ENCODE measurements at places on chromosomes 6 and 20.
A peak's percentile ranks its signal among the peaks of the same experiment; 100 is the strongest.

DNA sequence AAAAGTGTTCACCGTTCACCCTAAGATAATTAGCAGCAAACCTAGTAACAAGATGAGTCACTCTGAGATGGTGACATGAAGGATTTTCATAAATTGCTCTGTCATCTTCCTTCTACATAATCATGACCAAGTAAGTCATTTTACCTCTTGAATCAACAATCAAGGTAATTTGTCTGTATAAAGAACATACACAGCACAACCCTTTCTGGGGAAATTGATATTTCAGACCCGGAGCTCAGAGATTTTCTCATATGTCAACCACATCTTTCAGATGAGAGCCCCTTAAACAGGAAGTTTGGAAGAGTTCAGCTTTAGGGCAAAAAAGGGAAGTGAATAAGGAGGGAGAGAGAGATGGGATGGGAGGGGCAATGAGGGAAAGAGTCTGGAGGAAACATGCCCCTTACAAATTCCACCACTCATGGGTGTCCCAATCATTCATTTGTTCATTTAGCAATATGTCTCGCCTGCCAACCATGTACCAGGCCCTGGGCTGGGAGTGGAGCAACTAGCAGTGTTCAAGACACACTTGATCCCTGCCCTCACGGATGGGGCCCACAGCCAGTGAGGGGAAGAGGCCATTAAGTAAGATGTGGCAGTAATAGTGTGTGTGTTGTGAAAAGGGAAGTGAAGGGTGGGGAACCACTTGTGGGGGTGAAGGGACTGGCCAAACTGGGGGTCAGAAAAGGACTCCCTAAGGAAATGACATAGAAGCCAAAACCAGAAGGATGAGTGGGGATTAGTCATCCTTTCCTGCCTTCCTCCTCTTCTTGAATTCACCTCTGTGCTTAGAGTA, 190.9 kb downstream of the MAFB start:
- DNase-seq = no peak

DNA sequence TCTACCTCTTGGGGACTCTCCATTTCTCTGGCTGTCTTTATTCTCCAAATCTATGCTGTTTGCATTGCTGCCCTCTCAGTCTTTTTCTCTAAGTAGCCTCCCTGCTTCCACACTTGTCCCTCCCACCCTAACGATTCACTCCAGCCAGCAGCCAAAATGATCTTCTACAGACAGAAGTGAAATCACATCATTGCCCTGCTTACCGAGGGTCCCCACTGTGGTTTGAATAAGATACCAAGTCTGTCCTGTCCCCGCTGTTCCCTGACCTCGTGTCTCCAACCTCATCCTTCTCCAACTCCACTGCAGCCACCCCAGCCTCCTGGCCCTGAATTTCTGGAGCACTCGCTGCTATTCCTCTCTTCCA, 11.5 kb upstream of the OCSTAMP start:
- DNase-seq = no peak

DNA sequence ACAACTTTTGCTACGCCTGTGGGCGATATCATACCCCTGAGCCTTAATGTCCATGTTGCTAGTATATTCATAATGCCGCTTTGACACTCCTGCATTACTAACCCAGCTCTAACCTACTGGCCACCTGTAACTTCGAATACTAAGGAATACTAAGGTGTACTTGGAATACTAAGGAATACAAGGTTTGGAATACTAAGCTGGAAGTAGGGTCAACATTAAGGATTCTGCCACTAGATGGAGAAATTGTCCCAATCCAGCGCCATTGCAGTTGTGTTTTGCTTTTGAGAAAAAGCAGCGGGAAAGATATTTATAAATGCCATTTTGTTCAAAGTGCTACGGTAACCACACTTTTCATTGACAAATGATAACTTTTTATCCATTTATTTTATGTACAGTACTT, 10.7 kb downstream of the TBXT start:
- no peak for DNase-seq

- no peak for DNase-seq
Observed at GRCh38 chr20:35776513-35777101, 4.8 kb downstream of the PHF20 start.

- no peak for DNase-seq
Observed at GRCh38 chr6:67680297-67680932, 954.7 kb upstream of the ADGRB3 start.

DNA sequence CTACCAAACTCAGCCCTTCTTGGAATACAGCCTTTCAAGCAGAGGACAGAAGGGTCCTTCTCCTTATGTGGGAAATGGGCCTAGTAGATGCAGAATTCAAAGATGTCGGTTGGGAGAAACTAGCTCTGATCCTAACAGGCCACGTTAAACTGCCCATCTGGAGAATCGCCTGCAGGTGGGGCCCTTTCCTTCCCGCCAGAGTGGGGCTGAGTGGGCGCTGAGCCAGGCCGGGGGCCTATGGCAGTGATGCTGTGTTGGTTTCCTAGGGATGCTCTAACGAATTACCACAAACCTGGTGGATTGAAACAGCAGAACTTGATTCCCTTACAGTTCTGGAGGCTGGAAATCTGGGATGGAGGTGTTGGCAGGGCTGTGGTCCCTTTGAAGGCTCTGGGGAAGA, 9.1 kb downstream of the MAPK13 start:
- DNase-seq = peak; percentile 89

DNA sequence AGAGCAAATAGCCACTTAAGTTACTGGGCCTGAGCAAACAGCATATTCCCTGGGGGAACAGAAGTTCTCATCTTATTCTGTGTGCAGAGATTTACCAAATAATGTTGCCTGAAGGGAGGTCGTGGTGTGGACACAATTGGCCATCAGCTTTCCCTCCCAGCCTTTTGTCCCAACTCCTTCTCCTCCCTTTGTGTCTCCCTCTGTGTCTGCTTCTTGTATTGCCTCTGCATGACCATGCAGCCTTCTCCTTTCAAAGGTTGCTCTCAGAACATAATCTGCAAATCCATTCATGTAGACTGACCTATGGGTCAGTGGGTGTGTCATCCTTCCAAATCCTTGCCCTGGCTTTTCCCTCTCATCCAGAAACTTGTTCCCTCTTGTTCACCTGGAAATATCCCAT, 150.3 kb upstream of the INSM1 start:
- DNase-seq = no peak

DNA sequence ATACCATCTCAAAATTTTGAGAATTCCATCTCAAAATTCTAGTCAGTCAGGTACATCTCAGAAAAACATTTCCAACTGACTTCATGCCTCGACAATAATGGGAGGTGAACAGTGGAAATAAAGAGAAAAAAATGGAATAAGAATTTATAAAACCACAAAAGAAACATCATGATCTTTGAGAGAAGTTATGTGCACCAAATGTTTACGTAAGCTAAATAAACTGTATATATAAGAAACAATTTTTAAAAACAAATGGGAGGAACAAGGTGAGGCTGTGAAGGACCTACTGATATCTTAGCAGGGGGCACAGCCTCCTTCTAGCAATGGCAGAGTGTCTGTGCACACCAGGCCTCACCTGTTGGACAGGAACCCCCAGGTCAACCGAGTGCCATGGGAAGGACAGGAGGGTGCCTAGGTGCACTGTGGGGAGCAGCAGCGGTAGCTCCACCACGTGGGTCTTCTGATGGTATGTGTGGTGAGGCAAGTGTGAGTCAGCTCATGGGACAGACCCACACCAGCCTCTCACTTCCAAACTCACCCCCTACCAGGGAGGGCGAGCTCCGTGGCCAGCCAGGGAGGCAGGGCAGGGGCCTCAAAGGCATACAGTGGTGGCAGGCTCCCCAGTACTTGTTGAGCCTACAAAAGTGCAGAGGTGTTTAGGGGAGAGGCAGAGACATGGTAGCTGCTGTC, 23.2 kb downstream of the DIDO1 start:
- DNase-seq = no peak

GRCh38 chr6:137927777-137928218, 60.7 kb downstream of the TNFAIP3 start:
- no peak for DNase-seq

DNA sequence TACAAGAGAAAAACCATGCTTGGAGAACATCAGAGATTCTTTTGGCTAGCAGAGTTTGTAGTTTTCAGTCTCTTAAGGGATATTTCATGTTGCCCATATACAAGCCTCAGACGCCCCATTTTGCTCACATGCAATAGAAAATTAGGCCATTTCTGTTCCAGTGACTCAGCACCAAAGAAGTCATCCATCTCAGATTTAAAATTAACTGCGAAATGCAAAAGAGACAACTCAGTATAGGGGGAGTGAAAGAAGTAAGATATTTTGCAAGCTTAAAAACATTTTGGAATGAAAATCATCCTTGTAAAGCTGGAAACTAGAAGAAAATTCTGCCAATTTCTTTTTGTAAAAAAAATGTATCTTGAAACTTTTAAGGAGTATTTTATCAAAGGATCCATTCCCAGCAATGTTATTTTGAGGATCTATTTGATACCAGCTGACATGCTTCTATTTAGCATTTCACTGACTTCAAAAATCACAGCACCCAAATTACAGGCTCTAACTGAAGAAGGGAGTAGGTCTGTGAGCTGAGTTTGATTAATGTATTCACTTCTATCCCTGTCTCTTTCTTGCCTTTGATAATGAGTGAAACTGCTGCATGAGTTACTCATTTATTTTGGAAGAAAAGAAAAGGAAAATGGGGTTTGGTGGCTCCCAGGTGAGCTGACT, 223.7 kb upstream of the SULF2 start:
- DNase-seq = no peak

- DNase-seq = peak; percentile 99
Observed at GRCh38 chr20:63553251-63553932, 567 bp upstream of the FNDC11 start.

DNA sequence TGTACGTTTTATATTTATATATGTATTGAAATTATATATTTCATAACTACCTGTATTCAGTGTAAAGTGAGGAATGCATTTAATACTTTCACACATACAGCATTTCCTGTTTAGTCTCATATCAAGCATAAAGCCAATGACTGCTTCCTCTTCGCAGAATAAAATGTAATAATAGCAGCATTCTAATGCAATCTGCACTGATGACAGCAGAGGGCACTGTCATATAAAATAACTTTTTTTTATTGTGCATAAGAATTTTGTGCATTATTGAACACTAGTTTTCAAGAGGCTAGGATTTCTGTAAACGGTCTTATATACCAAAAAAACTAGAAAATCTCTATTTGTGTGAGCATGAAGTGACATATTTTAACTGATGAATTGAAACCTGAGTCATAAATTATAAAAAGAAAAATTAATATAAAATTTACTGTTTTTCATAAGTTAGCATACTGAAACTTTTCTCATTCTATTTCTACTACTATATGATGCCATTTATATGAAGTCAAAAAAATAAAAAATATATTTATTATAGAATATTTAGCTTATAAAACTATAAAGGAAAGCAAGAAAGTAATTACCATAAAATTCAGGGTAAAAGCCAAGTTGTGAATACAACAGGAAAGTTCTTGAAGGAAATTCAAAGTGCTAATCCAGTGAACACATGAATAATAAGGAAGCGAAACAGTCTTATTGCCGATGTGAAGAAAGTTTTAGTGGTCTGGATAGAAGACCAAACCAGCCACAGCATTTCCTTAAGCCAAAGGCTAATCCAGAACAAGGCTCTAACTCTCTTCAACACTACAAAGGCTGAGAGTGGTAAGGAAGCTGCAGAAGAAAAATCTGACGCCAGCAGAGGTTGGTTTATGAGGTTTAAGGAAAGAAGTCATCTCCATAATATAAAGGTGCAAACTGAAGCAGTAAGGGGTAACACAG, 36.3 kb downstream of the RNF146 start:
- DNase-seq = no peak

DNA sequence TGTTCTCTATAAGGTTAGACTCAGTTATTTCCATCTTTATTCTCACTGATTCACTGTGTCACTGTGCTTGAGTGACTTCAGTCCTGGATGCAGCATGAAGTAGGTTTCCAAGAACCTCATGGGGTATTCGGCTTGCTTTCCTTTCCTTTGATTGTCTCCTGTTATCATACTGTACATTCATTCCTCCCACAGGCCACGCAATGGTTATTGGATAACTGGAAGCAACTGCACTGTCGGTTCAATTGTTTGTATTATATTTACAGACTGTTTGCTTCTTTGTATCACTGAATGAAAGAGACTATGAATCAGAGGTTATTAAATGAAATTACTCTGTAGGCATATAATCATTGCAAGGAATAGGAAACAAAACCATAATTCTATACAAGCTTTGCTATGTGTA, 129.4 kb downstream of the MAP7 start:
- no peak for DNase-seq

- no peak for DNase-seq
Observed at GRCh38 chr6:35292494-35292893, 5.1 kb upstream of the DEF6 start.

GRCh38 chr20:51489611-51490010, 52.9 kb downstream of the NFATC2 start:
- no peak for DNase-seq

DNA sequence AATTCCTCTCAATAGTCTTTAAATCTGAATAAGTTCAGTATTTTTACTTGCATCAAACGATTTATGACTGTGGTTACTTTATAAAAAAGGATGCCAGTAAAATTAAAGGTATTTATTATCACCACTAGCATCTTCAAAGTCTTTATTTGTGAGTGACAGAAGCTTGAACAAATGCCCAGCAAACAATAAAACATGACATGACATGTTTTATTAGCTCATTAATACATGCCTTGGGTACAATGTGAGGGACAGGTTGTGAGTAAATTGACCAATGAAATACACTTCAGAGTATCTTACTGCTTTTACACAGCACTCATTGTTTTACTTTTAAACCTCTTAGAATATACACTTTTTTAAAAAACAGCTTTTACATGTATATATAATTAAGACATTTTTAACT, 113.4 kb upstream of the BEND3 start:
- no peak for DNase-seq

- DNase-seq = no peak
Observed at GRCh38 chr6:134925800-134926199, 24.1 kb downstream of the ALDH8A1 start.

DNA sequence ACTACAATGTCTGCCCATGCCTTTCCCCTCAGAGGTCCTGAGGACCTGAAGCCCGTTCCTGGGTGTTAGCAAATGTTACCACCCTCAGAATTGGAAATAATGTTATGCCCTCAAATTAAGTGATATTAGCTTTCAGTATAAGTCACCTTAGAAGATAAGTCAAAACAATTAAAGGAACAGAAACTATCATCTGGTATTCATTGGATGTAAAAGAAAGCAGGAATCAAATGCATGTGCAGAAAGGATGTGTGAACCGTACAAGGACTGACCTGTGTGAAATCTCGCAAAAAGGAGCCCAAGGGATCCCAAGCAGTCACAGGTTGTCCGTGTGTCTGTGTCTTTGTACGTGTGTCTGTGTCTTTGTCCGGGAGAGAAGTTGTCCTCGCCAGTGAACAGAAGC, 51.6 kb upstream of the TAB2 start:
- DNase-seq = no peak

DNA sequence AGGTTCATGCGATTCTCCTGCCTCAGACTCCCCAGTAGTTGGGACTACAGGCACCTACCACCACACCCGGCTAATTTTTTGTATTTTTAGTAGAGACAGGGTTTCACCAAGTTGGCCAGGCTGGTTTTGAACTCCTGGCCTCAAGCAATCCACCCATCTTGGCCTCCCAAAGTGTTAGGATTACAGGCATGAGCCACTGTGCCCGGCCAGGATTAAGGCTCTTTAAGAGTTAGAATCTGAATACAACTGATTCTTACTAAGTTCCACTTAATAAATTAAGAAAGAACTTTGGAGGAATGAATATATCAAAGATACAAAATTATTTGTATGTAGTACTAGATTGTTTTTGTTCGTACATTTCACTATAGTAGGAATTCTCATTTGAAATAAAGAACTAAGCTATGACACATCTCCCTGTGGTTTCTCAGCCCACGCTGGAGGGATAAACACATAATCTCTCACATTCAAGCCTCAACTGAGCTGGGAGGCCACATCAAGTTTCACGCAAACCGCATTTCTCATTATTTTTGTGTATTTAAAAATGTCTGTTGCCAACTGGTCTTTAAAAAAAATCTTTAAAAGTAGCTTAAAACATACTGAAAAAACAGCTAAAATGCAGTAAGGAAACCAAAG, 34.2 kb downstream of the DTNBP1 start:
- no peak for DNase-seq
